ENCODE measurements at places on chromosomes 3 and 15.

DNA sequence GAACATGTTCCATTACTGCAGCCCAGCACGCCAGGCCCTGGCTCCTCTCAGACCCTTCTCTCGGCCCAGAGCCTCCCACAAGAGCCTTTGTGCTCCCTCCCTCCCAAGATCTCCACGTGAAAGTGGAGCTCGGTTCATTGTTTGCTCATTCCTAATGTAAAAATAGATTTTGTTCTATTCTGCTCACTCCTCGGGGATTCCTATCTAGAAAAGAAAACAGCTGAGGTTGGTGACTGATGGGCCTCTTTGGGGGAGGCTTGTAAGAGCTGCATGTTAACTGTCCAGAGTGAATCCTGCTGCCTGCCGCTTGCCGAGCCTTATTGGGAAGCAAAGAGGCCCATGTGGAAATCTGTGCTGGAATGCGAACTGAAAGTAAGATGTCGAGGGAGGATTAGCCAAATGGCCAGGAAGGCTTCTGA is 267.1 kb downstream of the LRTM1 start:
- no peak for DNase-seq

DNA sequence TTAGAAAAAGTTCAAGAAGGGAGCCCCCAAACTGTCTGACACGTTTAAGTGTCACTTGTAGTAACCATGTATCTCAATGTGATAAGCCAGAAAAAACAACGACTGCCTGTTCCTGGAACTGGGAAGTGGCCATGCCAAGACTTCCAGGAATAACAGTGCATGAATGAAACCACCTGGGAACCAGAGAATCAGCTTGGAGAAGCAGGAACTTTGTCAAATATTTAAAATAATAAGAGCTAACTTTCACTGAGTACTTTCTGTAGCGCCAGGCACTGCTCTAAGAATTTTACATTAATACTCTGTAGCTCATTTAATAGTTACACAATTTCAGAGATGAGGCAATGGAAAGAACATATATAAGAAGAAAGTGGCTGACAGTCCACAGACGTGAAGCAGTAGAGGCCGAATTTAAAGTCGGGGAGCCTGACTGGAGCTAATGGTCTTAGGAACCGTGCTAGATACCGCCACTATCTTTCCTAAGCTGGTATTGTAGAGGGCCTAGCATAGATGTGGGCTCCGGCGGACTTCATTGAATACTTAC is 876 bp downstream of the PLSCR1 start:
- no peak for DNase-seq

DNA sequence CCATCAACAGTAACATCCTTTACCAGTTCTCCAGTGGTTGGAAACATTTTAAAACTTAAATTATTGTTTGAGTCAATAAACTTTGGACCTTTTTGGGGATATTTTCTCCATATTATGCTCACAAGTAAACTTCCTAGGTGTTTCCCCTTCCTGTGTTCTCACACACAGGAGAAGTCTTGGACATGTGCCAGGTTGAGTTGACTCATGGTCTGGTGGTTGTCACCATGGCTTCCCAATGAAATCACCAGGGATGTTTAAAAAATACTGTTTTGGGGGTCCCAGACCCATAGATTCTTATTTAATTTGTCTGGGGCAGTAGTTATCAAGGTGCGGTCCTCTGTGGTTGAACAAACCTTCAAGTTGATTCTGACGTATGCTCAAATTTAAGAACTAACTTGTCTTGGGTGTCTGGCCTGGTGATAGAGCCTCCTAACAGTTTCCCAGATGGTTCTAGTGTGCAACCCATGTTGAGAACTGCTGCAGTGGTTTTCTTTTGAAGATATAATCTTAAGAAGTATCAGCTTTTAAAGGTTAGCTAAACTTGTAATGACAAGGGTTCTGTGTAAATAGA is 291.8 kb downstream of the EDEM1 start:
- peak; percentile 13 for DNase-seq

- no peak for DNase-seq
These were observed 47.7 kb upstream of the BDH1 start for GRCh38 chr3:197603317-197603933.

GRCh38 chr3:10194328-10195071 is 29.8 kb downstream of the IRAK2 start:
- DNase-seq, result peak; percentile 55

- no peak for DNase-seq
These were observed 131.0 kb upstream of the PLXNA1 start for GRCh38 chr3:126851934-126852333.

GRCh38 chr3:142839831-142840230 is 49.1 kb downstream of the PCOLCE2 start:
- DNase-seq, result no peak

DNA sequence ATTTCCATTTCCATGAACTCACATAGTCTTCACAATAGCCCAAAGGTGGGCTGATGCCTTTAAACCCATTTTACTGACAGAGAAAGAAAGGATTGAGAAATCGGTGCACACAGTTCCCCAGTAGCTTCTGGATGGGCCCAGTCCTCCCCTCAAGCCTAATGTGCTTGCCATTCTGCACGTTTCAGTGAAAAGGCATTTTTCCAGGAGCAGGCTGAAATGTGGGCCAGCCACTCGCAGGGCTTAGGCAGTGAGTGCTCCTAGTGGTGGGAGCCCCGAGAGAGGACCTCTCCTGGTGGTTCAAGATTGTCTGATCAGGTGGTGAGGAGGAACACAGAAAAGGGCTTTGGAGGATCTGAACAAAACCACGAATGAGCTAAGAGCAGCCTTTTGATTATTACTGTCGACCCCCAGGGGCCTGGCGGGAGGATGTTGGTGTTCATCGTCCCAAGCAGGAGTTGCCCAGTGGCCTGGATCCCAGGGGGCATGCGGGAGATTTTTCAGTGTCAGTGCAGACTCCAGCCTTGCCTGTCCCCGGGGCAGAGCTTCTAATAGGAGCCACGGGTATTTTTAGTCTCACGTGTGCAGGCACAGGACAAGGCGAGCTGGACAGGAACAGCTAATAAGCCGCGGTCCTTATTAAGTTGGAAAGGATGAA is 8.7 kb upstream of the KY start:
- DNase-seq, result no peak

- no peak for DNase-seq
These were observed 31.7 kb upstream of the NTRK3 start for GRCh38 chr15:88288206-88288605.

DNA sequence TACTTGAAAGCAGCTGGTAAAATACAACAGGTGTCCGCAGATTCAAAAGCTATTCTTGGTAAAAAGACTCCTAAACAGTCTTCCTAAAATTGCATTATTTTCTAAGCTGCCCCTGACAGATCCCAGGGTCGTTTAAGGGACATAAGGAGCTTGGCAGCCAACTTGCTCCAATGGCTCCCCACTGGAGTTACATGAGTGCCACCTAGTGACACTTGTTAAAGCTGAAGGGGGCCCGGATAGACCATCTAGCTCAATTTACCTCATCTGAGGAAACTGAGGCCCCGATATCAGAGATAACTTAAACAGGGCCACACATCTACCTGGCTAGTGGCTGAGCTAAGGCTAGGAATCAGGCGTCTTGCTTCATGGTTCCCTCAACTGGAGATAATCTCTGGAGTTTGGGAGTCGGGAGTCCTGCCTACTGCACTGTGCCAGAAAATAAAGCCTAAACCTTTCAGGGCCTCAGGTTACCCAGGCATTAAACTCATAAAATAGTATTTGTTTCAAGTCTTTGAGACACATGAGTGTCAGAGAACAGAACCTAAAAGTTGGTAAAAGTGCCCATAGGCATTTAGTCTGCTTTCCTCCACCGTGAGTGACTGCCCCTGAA is 6.5 kb upstream of the TBC1D23 start:
- DNase-seq, result peak; percentile 52

DNA sequence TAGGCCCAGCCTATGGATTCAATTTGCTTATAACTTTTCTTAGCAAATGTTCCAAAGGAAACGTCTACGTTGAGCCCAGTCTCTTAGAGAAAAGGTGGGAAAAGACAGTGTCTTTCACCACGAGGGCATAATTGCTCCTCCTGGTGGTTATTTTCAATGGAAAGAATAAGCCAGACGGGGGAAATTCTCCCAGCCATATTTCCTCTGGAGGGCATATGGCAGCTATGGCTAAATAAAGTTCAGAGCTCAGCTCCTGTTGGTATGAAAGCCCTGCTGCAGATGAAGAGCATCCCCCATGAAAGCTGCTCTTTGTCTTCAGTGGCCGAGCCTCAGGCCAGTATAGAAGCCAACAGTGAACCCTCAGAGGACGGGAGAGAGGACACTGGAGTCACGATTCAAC is 297.9 kb downstream of the RYR3 start:
- no peak for DNase-seq

DNA sequence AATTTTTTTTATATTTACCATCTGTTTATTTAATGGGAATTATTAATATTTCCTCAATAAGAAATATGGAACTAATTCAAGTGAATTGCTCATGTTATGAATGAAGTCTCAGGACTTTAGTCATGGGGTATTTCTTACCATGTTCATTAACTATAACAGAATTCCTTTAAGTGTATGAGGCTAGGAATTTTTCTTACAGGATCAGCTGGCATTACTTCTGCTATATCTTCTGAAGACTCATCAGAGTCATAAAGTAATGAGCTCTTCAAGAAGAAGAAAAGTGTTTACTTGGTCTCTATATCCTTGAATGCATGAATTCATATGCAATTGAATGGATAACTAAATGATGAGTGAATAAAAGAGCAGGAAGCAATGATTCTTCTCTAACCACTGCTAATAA is 486.8 kb upstream of the THBS1 start:
- no peak for DNase-seq

DNA sequence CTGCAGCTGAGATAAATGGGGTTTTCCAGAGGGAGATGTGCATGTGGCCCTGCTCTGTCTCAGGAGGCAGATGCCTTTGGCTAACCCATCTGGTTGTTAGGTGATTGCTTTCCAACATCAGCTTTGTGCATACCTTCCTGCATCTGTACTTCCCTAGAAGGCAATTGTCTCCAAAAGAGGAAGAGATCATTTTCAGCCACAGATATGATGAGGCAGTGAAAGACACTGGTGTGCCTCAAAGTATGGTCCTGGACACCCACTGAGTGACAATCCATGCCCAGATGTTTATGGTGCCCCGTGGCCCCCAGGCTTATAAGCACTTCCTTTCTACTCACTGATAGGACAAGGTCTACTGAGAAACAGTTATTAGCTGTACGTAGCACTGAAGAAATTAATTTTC is 117.5 kb upstream of the NR2F2 start:
- no peak for DNase-seq

GRCh38 chr3:158086776-158087175 is 19.4 kb downstream of the SHOX2 start:
- no peak for DNase-seq

DNA sequence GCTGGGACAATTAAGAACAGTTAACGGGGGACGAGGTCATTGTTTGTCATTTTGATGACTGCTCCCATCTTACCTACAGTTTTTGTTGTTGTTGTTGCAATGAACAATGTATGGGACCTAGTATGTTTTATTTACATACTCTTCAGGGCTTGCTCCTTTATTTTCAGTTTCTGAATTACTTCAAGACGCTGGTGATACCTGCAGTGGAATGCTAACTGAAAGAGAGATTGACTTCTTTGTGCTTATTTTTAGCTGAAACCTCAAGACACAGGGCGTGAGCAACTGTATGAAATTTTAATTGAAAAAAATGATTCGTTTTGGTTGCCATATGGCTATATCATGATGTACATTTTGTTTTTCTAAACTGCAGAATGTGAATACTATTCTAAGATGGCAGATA is 297.9 kb downstream of the EDEM1 start:
- DNase-seq, result no peak

DNA sequence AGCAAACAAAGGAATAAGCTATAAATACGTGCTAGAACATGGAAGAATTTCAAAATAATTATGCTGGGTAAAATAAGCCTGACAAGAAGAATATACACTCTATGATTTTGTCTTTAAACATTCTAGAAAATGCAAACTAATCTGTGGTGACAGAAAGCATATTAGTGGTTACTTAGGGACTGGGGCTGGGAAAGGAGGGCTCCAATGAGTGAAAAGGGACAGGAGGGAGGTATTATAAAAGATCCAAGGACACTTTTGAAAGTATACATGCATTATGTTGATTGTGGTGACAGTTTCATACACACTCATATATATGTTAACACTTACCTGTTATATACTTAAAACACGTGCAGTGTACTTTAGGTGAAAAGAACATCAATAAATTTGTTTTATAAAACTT is 23.0 kb downstream of the MYH15 start:
- DNase-seq, result no peak

DNA sequence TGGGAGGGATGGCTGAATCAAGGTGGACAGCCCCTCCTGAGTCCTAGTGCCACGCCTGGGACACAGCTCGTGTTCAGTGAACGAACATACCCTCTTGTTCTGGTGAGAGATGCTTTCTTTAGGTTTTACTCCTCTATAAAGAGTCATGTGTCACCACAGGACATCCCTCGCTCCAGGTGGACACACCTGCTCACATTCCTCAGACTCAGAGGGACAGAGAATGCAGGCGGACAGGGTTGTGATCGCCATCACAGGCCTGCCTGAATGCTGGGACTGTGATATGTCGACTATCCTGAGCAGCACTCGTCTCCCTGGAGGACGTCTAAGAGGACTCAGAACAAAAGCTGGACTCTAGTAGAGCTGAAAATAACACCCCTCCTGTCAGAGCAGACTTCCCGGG is 96.4 kb upstream of the SNRPA1 start:
- no peak for DNase-seq

- no peak for DNase-seq
These were observed 60.3 kb downstream of the CMSS1 start for GRCh38 chr3:99878005-99878404.

DNA sequence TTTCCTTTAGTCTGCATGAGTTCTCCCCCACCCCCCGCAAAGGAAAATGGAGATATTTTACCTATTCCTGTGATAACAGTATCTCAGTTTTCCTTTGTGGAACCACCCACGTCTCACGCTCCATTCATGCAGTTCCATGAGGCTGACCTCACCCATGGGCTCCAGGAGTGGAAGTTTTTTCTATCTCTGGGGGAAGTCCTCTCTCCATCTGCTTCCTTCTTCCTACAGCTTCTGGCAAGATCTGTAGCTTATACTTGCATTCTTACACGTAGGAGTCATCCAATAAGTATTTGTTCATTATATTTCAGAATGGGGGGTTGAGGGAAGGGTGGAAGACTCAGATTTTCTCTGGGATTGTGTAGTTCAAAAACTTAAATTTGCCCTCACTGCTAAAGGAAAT is 5.8 kb upstream of the GLCE start:
- no peak for DNase-seq

GRCh38 chr3:155078711-155079467 is 1.2 kb upstream of the MME start:
- DNase-seq, result no peak

GRCh38 chr15:55802600-55803376 is 59.8 kb upstream of the PRTG start:
- DNase-seq, result no peak

Data from activated CD4-positive, alpha-beta T cell treated with anti-CD3 and anti-CD28 coated beads for 48 hours (primary cell).